T-helper 22 cell (primary cell): ENCODE measurements at places on chromosomes 1 and 21.

- DNase-seq: no peak
These were observed 21.8 kb upstream of the LHX4 start for GRCh38 chr1:180208264-180208663.

- DNase-seq: no peak
These were observed 45.9 kb upstream of the PUM1 start for GRCh38 chr1:31111290-31111951.

- no peak for DNase-seq
These were observed 4.7 kb downstream of the OR14I1 start for GRCh38 chr1:248697907-248698306.

DNA sequence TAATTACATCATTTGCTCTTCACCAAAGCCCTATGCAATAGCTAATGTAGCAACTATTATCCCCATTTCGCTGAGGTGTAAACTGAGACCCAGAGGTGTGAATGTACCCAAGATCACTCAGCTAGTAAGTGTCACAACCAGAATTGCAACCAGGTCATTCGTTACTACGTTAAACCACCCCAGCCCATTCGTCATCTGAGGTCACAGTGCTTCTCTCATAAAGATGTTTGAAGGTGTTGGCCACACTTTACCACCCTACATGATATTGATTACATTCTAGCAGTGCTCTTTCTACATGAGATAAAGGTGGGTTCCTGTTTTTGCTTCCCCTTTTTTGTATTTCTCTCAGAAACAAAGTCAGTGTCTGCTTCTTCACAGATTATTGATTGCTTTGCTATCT, 195.3 kb downstream of the ZBTB18 start:
- no peak for DNase-seq

DNA sequence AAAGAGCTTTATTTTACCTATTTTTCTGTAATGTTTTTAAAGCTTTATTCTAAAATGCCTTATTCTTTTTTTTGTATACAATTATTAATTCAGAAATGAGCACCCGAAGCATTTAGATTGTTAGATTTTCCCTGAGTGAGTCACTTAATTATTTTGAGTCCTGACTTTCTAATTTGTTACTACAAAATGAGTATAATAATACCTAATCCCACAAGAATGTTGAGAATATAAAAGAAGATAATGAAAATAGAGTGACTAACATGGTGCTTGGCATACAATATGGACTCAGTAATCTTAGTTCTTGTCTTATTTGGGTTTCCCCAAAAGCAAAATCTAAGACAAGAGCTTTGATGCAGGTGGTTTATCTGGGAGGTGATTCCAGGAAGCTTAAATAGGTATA, 142.2 kb downstream of the LHX8 start:
- DNase-seq: no peak

DNA sequence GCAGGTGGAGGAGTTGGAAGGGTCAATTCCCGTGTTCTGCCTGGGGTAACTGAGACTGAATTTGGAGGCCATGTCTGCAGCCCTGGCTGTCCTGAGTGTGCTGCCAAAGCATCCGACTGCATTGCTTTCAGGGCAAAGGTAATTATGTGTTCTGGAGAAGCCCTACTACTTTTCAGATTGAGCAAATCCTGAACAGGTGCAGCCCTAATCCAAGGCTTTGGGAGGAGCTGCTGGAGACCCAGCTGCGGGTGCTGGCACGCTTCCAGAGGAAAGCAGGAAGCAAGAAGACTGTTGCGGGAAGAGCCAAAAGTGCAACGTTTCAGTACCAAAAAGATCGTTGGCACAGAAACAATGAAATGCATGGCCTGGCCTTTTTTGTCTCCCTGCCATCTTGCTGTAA, 73.7 kb upstream of the NRIP1 start:
- DNase-seq: no peak

GRCh38 chr1:19435851-19436455, 49.4 kb downstream of the CAPZB start:
- DNase-seq: no peak

GRCh38 chr1:210239349-210240111, 6.9 kb downstream of the SERTAD4 start:
- no peak for DNase-seq

DNA sequence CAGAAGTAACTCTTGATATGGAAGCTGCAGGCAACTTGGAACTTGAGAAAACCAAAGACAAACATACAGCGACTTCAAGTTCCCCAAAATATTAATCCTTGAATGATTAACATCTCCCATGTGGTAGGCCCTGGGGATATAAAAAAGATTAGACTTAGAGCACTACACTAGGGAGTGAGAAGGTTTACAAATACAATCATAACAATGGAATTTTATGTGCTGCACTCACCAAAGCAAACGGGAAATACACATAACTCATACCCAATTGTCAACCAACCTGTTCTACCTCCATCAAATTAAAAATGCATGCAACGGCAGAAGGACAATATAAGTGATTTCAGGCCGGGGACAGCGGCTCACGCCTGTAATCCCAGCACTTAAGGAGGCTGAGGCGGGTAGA, 3.7 kb downstream of the SMYD3 start:
- no peak for DNase-seq

DNA sequence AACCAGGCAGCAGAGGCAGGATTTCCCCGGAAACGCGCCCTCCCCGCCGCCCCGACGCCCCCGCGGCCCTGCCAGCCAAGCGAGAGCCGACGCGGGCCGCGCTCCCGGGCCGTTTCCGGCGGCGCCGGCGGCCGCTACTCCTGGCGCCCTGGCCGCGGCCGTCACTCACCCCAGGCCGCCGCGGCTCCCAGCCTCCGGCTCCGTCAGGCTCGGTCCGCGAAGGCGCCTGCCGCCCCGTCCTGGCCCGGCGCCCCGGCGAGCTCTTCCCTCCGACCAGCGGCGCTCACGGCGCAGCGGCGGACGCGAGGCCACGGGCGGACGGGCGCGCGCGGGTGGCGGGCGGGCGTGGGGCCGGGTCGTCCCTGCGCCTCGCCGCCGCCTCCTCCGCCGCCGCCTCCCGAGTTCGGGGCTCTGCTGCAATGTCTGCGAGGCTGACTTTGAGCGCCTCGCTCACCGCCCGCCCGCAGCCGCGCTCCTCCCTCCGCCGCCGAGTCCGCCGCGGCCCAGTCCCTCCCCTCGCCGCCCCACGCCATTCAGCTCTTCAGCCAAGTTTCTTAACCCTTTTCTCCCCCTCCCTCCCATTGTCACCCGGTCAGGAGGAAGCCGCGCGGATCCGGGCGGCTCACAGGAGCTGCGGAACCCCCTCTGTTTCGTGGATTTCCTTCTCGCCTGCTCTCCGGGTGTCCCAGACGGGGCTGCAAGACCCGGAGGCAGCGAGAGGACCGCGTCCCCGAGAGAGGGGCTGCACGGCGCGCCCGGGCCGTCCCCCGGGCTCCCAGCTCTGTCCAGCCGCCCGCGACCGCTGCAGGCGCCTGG, at the start of gene NRIP1:
TSS of gene NRIP1 (minus strand) at position 425 of the 816 bp plus-strand sequence. CDS start 96,808 bp downstream, outside the sequence.
- DNase-seq: peak; percentile 57

DNA sequence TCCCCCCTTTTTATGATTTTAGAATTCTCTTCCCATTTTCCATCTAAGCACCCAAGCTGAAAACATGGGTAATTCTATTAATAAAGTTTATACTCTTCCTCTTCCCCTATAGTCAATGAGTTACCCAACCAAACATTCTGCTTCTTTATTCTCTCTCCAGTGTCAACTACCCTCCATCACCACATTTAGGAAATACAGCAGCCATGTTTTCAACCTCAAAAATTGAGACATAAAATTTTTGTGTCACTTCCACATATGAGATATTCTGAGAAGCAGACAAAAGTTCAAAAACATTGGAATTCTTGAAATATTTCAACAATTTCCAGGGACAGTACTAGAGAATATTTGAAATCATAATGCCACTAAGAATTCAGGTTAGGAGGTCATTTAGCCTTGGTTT, 64.8 kb upstream of the ATP1A1 start:
- DNase-seq: no peak

GRCh38 chr1:9612871-9613624, 24.3 kb downstream of the TMEM201 start:
- no peak for DNase-seq

- DNase-seq: no peak
These were observed 415.0 kb downstream of the COL11A1 start for GRCh38 chr1:102693345-102693744.

DNA sequence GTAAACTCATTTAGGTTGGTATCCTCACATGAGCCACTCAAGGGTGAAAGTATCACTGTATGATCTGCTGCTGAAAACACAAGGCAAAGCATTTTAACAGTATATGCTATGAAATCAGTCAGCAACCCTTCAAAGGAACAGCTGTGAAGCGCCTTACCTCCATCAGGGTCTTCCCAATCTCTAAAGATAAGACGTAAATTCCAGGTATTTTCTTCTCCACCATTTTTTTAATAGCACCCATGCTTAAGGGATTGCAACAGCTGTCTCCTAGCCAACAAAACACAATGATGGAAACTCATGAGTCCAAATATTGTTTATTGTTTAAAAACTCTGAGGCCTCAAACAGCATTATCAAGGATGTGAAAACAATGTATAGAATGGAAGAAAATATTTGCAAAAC, 4.8 kb downstream of the PPT1 start:
- DNase-seq: no peak
